T-helper 22 cell (primary cell): ENCODE measurements at places on chromosomes 5 and 9.

DNA sequence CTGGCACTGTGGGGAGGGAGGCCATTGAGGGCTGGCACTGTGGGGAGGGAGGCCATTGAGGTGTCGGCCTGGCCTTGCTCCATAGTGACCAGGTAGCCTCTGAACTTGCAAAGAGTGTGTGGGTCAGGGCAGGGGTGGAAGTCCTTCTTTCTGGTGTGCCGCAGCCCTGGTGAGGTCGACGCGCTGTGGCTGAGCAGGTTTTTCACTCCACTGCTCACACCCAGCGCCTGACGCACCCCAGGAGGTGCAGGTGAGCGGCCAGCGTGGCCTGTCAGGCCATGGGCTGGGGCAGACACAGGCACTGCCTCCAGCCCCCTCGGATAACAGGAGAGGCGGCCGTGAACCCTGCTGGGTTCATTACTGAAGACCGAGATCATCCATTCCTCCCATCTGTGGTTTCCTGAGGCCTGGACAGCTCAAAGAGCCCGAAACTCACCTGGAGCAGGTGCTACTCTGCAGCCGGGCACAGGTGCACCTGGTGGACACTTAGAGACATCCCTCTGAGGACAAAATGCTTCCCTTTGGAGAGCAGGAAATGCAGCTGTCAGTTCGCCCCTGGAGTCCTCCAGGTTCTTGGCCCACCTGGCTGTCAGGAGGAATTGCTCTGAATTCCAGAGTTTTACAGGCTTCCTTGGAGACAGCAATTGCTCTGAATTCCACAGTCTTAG, 32.4 kb downstream of the LHX3 start:
- no peak for DNase-seq

DNA sequence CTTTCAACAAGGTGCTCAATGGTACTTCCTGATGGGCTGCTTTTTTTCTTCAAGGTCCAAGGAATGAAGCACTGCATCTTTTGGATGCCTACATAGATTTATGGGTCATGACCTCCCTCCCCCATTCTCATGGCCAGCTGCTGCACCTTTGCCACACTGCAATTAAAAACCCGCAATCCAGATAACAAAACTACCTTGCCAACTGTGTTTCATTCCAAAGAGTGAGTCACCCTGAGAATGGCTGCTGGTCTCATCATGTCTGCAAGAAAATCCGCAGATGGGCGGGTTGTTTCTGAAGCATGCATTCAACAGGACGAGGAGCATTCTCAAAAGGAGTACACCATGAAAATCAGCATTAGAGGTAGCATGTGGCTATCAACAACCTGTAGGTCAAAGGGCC, 139.8 kb downstream of the ELAVL2 start:
- no peak for DNase-seq

DNA sequence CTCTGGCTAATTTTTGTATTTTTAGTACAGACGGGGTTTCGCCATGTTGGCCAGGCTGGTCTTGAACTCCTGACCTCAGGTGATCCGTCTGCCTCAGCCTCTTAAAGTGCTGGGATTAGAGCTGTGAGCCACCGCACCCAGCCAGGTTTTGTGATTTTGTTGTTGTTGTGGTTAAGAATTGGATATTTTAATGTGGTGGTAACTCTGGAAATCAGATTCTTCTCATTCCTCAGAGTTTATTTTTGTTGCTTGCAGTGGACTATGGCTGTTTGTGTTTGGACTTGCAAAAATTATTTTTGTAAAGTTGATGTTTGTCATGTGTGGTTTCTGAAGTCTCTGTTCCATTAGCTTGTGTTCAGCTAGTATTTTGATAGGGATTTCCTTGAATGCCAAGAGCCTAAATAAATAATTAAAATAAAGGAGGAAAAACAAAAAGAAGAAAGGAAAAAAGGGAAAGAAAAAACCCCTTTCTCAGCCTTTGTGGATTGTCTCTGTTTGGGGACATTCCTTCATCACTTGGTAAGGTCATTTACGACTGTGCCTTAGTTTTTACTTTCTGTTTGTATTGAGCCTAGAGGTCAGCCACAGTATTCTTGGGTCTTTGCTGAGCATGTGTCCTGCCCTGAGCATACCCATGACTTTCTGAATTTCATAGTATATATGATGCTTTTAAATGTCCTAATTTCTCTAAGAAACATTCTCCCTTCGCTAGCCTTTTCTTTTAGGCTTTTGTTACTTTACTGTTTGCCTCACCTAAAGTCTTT, 37.3 kb downstream of the PBX3 start:
- no peak for DNase-seq

DNA sequence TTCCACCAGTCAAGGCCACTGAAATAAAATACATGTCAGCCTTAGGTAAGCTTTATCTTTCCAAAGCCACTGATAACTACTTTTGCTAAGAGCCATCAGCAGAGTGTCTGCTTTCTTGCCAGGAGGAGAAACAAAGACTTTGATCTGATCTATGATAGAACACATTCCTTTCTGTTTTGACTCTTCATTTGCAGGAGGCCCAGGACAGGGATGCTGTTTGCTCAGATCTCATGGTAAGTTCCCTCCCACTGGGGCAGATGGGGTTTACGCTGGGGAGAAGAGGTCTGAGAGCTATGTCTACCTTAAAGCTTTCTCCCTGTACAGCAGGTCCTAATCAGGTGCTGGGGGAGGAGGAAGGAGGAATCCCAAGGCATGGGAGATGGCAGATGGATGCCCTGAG, 497.6 kb downstream of the NTRK2 start:
- DNase-seq, result no peak

DNA sequence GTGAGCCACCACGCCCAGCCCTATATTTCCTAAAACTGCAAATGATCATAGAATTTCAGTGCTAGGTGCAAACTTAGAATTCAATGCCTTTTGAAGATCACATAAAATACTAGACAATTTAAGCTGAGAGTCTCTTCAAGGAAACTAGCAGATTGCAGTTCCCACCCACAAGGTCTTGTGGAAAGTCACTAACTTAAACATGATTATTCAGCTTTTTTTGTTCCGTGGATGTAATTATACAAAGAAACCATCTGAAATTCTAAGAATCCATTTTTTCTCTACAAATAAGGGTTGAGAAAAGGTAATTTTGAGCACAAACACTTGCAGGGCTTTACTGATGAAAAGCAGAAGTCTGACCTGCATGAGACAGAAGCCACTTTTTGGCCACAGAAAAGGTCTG, 4.5 kb upstream of the LHFPL2 start:
- no peak for DNase-seq

DNA sequence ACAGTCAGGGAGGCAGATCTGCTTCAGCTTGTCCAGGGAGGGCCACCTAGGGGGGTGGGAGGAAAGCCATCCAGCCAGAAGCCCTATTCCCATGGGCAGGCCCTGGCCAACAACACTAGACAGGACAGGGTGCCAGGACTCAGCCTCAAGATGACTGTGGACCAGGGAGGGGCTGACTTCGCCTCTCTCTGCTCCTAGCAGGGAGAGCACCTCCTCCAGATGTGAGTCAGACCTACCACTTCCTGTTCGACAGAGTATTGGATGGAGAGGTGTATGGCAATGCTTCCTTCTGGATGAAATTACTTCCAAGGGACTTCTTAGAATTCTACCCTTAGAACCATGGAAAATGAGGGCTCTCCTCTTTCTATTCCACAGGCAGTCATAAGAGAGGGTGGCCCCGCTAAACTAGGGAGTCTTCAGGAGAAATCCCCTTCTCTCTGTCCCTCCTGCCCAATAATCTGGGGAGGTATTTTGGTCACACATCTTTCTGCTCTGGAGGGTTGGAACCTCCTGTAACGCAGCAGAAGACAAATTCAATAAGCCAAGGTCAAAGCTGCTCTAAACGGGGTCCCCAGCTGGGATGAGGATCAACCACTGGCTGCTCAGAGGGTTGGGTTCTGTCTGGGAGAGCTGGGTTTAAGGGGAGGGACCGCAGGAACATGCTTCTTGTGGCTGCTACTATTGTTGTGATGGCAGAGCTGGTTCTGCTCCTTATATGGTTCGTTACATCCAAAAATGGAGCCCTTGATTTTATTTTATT, 23.2 kb upstream of the RCL1 start:
- no peak for DNase-seq

- DNase-seq, result no peak
Measured at GRCh38 chr9:113536166-113536482, 72.6 kb downstream of the RGS3 start.

DNA sequence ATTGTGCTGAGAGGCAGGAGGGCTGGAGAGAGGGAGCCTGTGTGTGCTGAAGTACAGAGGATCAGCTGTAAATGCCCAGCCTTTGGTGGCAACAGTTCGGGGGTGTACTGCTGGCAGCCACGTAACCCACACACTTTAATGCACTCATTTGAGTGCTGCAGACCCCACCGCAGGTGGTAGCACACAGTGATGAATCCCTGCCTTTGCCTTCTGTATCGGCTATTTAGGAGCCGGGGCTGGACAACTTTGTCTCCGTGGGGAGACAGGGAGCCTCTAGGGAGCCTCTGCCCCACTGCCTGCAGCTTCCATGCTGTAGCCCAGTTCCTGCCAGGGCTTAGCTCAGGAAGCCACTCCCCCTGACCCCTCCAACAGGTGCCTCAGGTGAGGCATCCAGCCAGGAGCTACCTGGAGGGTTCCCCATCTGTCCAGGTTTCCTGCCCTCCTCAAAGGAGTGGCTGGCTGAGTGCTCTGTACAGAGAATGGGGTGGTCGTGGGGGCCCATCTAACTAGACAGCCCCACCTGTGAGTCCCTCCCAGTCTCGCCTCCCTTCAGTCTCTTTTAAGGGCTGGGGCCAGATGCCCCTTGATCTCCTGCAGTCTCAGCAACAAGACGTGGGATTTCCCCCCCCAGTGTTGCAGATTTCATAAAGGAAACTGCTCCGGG, 44.5 kb downstream of the SECISBP2 start:
- DNase-seq, result no peak

- DNase-seq, result no peak
Measured at GRCh38 chr9:1083325-1083913, 33.3 kb downstream of the DMRT2 start.

DNA sequence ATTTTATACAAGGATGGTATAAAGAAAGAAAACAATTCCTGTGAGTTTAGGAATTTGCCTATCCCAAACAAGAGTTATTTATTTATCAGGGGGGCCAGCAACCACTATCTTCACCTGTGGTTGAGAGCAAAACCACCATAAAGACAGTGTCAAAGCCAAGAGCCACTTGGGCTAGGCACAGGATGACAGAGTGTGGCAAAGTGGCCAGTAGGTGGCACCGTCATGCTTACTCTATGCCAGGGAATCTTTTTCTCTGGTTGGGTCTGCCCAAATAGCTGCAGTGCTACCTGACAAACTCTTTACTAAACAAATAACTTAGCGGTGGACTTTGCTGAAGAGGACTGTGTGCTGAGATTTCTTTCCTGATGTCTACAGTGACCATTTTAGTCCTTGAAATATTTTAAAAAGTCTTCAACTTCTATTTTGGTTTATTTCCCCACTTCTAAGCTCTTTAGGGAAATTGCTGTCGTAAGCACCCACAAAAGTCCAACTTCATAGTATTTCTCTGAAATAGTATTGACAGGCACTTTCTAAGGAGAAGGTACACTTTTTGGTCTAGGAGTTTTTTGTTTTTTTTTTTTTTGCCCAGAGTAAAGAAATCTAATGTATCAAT, 285.0 kb downstream of the RFX3 start:
- DNase-seq, result peak; percentile 3

GRCh38 chr5:67315082-67315989, 118.7 kb upstream of the CD180 start:
- no peak for DNase-seq

- DNase-seq, result no peak
Measured at GRCh38 chr5:124713595-124713994, 32.8 kb downstream of the ZNF608 start.

GRCh38 chr9:8071445-8071798, 271.8 kb upstream of the DMAC1 start:
- DNase-seq, result no peak

GRCh38 chr9:133864011-133864410, 125.9 kb upstream of the SARDH start:
- DNase-seq, result no peak

DNA sequence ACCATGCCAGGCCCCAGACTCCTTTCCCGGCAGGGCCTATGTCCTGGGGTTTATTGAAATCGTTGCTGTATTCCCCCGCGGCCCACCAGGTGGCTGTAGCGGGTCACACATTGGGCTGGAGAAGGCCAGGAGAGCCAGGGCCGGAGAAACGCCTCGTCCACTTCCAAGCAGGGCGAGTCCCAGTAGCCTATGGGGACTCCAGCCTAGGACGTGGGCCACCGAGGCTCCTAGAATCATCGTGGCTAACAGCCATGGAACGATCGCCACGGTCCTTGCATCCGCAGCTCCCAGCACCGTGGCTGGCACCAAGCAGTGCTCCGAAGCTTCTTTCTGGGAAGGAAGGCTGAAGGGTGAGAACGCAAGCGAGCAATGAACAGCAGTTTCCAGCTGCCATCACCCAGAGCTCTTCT, 87.7 kb downstream of the ENTREP1 start:
- DNase-seq, result no peak

GRCh38 chr9:97563458-97564135, 62.1 kb downstream of the TMOD1 start:
- no peak for DNase-seq

DNA sequence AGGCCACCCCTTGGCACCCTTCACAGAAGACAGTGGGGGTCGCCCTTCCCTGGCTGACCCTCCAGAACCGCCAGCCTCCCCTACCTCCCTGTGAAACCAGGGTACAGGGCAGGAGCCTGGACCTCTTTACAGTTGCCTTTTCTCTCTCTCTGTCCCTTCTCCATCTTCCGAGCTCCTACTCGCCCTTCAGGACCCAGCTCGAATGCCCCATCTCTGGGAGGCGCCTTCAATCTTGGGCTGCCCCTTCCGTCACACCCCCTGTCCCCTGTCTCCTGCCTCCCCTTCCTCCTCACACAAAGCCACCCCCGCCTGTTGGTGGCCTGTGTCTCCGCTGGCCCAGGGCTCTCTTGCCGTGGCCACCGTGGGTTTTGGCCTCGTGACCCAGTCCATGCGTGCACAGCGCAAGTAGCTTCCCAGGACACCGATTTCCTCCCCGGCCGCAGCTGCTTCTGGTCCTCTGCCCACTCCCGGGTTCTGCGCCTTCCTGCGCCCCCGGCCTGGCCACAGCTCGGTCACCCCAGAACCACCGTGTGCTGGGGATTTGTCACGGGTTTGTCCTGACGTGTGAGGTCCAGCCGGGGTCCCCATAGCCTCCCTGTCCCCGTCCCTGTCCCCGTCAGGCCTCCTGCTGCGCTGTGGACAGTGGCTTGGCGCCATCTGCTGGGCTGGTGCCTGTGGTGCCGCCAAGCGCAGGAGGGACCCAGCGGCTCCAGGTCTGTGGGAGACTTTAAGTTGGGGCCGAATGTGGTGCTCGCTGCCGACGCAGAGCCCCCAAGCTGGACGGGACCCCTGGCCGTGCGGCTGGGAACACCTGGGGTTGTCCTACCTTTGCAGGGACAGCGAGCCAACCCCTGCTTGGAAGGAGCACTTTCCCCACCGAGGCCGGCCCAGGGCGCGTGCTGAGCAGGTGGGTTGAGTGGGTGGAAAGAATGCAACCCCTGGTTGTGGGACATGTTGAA, 4.0 kb upstream of the TMEM250 start:
- DNase-seq, result peak; percentile 42

DNA sequence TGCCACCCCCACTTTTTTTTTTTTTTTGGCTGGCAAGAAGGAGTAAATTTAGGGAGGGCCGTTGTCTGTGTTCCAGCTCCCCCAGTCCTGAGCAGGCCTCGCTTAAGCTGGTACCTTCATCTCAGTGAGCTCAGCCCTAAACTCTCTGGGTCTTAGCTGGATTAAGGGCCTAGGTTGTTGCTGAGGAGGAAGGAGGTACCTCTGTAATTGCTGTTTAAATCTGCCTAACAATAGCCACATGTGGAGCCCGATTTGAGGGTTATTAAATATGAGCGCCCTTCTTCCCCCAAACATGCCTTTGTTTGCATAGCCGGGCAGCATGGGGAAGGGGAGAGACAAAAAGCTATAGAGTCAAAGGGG, 179.0 kb upstream of the PITX1 start:
- DNase-seq, result no peak
